ENCODE measurements at places on chromosomes 11 and 22.

DNA sequence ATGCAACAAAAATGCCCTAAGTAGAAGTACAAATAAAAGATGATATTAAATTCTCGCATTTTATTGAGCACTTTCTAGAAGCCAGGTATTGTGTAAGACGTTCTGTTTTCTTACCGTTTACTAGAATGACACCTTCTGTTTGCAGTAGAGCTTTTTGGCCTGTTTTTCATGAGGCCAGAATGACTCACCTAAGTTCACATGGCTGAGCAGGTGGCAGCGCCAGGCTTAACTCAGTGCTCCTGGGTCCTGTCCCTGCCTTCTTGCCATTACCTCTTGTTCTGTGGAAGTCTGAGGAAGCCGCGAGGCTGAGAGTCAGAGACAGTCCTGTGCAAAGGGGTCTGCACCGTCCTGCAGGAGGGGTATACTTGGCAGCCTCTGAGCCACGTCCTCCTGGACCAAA is 113.8 kb downstream of the ATXN10 start:
- no peak for DNase-seq

DNA sequence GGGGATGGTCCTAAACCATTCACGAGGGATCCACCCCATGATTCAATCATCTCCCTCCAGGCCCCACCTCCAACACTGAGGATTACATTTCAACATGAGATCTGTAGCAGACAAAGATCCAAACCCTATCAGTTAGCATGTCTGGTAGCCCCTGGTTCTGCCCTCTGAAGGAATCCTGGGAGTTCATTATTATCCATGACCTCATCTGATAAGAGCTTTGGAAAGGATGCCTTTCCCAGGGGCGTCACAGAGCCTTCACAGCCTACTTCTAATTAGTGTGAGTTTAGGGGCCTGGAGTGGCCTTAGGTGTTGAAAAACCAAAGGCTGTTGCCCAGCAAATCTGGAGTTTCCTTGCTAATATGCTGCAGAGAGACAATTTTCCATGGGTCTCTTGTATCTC is 8.6 kb upstream of the EIF3M start:
- DNase-seq = no peak

DNA sequence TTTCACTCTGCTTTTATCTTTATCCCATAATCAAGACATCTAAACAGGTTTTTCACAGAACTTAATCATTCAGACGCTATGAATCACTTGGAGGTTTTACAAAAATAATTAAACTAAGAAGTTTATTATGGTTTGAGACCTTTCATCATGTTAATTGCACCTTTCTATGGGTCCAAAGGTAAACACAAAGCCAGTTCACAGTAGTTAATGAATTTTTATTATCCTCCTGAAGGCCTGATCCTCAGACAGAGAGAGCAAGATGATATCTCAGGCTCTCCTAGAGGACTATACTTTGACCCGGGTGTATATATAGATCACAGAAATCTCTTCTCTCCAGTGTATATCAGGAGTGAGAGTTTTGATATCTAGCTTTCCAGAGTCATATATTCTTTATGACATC is 1044.3 kb upstream of the RAG2 start:
- DNase-seq = no peak

DNA sequence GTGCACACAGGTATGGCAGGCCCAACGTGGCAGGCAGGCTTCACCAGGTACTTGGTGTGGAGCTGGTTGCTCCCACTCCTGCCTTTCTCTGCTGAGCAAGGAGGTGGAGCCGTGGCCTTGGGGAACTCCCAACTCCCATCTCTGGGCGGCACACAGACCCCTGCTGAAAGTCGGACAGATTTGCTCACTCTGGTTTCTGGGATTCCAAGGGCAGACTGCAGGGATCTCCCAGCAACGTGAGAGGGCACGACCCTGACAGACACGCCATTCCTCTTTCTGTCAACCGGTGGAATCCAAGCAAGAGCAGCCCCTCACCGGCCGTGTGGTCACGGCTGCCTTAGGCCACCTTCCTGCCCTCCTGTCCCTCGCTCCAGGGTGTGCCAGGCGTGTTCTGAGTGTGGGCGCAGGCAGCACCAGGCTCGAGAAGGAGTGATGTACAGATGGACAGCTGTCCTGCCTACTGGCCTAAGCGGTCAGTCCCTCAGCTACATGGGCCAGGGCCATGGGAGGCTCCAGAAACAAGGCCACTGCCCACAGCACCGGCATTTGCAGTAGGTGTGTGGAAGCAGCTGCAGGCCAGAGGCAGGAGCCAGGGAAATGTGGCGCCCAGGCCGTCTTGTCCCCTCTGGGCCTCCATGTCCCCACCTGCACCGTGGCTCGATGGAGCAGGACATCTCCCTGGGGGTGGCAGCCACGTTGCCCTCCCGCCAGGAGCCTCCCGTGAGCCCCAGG is 13.7 kb upstream of the PPARA start:
- DNase-seq = no peak

- DNase-seq = no peak
Observed at GRCh38 chr11:96013461-96014213, 89.7 kb upstream of the MTMR2 start.

DNA sequence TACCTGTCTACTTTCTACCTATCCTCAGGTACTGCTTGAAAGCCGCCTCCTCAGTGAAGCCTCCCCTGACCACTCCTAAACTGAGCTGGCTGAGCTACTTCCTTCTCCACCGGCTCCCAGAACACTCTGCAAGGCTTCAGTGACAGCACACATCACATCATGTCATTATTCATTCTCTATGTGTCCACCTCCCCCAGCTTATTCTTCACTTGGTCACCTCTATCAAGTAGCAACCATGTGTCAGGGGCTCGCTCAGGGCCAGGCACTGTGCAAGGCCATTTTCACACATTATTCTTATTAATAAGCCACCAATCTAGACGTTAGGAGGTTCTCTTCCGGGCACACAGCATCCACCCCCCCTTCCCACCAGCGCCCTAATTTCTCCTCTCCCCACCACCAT is 3.7 kb upstream of the ELFN2 start:
- DNase-seq = no peak

DNA sequence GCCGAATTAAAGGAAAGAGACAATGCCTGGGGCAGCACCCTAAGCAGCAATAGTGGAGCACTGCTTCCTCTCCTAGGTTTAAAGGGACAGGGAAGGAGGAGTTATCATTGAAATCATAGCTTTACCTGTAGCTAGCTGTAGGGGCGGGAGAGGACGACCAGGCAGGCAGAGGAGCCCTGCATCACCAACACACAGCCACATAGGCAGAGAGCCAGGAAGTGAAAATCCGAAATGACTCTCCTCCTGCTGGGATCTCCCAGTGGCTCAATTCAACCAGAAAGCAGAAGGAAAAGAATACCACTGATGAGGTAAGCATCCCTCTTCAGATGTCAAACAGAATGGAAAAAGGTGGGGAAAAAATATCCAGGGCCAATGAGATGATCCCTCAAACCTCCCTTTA is 20.4 kb downstream of the MRGPRX4 start:
- DNase-seq = no peak

GRCh38 chr11:128505449-128506065 is 81.8 kb downstream of the ETS1 start:
- DNase-seq = no peak

DNA sequence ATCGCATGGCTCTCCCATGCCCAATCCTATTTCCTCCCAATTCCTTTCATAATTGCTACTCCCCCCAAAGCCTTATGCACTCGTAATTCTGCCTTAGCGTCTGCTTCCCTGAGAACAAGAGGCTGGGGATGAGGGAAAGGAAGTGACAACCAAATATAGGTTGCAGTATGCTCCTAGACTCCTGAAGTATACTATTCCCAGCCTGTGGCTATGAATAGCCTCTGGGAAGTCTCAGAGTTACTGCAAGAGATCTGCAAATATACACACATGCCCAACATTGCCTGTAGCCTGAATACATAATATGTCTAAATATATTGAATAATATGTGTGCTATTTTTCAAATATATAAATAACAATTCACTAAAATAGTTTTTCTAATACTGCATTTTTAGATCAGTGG is 96.1 kb upstream of the CD44 start:
- no peak for DNase-seq

- no peak for DNase-seq
Observed at GRCh38 chr11:30778596-30778995, 192.4 kb upstream of the MPPED2 start.

- peak; percentile 65 for DNase-seq
Observed at GRCh38 chr11:74278721-74279161, 32.7 kb downstream of the P4HA3 start.

DNA sequence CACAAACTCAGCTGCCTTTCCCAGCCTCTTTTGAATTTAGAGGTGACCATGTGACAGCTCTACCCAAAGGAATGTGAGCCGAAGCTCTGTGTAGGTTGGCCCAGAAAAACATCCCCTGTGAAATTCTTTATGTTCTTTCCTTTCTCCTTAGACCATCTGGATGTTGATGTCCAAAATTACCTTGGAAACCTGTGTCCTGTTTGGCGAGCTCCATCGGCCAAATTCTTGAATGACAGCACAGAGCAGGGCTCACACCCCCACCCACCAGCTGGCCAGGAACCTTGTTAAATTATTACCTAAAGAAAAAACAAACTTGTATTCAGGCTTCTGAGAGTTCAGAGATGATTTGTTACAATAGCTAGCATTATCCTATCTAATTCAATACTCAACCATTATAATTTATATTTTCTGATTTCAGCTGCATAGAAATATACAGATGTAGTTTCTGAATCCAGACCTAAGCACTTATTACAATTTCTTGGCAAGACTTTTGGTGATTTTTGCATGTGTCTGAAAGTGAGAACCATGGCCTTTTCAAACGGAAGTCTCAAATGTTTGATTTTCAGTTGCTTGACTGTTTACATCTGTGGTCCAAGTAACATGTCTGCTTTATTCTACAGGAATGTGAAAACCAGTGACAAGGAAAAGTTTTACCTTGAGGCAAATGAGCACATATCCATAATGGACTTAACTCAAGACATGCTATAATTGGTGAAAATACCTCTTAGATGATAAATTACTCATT is 554.2 kb downstream of the NTM start:
- DNase-seq = no peak

DNA sequence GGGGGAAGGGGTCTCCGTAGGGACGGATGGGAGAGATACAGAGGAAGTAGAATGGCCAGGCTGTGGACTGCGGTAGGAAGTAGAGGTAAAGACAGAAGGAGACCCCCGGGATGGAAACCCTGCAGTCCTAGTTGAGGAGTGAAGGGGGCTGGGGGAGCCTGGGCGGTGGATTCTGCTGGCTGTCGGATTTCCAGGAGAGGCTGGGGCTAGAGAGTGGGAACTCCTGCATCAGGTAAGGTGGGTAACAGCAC is 727 bp upstream of the SCARF2 start:
- no peak for DNase-seq

- DNase-seq = no peak
Observed at GRCh38 chr22:18077087-18077638, 627 bp upstream of the PEX26 start.

DNA sequence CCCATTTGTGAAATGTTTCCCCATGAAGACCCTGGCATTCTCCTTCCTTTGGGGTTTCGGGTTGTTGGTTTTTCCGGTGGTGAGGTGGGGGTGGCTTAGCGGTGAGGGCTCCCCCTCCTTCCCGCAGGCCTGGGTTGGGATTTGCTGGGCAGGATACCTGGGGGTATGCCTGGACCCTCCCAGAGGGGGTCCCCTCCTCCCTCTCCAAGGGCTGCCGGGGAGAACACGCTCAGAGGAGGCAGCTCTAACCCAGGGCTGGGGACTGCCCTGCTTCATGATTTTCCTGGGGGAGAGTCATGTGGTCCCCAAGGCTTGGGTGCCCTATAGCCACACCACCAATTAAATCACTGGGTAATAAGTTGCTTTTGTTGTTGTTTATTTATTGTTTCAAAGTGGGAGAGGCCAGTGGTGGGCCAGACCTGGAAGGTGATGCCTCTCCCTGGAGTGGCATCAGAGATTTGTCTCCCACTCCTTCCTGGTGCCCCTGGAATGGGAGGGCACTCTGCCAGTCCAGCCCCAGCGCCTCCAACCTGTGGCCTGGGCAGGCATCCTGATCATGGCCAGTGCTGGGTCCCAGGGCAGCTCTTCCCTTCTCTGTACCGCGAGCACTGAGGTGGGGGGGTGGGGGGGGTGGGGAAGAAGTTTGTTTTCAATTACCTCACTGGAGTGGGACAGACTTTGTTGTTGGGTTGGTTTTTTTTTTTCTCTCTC is 1.3 kb upstream of the CLCF1 start:
- DNase-seq = no peak

DNA sequence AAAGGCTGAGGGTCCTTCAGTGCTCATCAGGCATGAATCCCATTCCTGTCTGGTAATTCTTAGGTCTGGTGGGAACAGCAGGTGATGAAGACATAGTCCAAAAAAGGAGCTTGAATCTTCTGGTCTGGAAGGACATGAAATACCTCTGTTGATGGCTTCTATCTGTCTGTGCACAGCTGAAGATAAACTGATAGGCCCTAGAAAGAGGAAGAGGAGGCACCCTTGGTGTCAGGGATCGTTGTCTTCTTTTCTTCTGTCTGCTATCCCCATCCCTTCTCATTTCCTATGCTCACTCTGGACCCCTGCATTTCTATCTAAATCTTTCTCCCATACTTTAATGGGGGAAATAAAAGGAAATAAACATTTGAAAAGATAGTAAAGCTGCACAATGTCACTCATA is 9.4 kb downstream of the AGBL2 start:
- DNase-seq = no peak

- no peak for DNase-seq
Observed at GRCh38 chr11:107719073-107719472, 7.2 kb upstream of the SLN start.

- no peak for DNase-seq
Observed at GRCh38 chr11:85109141-85109540, 518.0 kb downstream of the DLG2 start.

- DNase-seq = no peak
Observed at GRCh38 chr11:66625041-66625751, 8.8 kb downstream of the RBM14 start.

- DNase-seq = no peak
Observed at GRCh38 chr11:34928268-34928959, 12.0 kb downstream of the PDHX start.

DNA sequence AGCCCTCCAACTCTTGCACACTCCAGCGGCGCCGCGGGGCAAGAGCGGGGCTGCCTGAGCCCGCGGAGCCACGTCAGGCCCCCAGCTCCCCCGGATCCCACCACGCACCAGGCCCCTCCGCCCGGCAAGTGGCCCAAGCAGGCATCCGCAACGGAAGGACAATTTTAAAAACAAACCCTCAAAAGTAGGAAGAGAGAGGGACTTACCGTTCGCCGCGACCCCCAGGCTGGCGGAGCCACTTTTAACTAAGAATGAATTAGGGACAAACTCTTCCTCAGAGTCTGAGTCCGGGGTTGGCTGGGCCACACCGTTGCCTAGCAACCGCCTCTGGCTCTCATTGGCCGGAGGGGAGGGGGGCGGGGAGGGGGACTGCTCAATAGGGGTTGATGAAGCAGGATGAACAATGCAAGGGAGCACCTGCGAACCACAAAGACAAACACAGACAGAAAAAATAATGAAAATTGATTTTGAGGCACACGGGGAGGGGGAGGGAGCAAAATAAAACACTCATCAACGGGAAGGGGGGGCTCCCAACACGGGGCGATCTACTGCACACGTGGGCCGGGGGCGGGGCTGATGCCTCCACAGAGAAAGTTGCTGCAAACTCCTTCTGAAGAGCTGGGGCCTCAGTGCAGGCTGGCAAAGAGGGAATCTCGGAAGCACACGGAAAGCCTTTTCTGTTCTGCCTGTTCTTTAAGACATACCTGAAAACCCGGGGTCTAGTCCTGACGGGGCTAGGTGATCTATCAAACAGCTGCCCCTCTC is 387.5 kb upstream of the NARS2 start:
- DNase-seq = no peak

- DNase-seq = no peak
Observed at GRCh38 chr11:73466643-73467042, 90.4 kb downstream of the RELT start.
